ENCODE measurements at places on chromosomes 1 and 21.

DNA sequence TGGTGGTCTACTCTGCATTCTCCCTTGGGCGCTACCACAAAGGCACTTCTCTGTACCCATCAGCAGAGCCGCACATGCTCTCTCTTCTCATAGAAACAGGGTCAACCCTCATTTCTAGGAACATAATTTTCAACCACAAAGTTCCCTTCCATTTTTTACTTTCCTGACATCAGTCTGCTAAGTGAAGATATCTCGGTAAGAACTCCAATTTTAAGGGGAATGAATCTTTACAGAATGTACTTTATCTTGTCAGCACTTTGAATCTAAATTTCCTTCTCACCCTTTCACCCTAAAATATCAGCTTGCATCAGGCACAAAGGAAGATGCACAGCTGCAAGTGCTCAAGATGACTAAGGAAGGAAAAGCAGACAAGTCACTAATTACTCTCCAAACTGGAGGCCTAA lies 545.9 kb downstream of the SMYD3 start:
- DNase-seq: no peak

GRCh38 chr1:88200545-88200944 lies 483.5 kb upstream of the PKN2 start:
- no peak for DNase-seq

- no peak for DNase-seq
These were observed 46.1 kb upstream of the SLC30A1 start for GRCh38 chr1:211625040-211625439.

DNA sequence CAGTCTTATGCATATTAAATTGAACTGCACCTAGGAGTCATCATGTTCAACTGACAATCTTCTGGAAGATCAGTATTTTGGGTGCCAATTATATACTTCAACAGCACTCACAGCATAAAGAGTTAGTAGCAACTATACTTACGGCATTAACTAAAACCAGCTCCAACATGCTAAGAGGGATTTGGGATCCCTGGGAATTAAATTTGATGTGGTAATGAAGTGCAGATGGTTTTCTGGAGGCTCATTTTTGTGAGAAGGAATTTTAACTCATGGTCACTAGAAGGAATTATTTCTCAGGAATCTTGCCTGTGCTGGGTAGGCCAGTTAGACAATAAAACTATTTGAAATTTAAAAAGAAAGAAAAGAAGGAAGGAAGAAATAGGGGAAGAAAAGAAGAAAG lies 18.3 kb downstream of the IFI44 start:
- DNase-seq: no peak

DNA sequence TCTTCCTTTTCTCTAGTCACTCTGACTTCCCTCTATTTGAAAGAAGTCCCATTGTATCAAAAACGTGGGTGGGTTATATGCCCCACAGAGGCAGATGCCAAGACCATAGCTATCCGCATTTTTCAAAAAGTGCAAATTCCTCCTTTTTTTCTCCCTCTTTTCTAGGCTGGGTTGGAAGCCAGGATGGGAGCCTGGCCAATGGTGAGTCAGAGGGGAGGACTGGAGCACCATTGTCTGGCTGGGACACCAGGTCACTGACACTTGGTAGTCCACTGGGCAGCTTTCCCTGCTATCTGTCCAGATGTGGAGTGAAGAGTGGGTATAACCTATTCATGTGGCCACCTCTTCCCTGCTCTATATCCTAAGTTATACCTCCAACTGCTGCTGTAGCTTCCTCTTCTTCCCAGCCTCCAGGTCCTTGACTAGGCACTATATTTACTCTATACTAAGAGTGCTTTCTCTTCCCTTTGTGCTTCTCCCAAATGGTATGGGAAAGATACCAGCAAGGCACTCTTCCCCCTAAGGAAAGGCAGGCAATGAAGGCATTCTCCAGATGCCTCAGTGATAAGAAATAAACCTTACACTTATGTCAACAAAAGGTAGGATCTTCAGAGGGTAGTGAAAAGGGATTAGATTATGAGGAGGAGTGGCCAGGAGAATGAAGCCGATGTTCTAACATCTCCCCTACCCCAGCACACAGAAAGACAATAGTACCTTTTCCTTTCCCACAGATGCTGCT lies 12.9 kb downstream of the PI4KB start:
- DNase-seq: peak; percentile 55

DNA sequence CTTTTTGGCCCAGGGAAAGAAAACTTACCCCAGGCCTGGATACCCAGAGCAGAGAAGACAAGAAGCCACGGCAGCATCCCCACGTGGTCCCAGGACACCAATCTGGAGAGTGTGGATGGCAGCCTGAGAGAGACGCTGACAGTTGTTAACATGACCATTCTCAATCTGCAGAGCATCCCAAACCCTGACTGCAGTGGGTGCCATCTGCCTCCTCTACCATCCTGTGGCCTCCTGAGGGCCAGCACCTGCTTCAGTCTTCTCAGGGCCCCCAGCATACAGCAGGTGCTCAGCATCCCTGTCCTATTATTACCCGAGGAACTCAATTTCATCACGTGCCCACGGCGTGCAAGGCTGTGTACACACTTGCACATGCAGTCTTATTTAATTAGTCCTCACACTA lies 785 bp downstream of the PGLYRP4 start:
- DNase-seq: no peak

- no peak for DNase-seq
These were observed 134.6 kb upstream of the ADAMTS5 start for GRCh38 chr21:27101523-27101922.

- no peak for DNase-seq
These were observed 10.8 kb upstream of the ETS2 start for GRCh38 chr21:38794978-38795377.

DNA sequence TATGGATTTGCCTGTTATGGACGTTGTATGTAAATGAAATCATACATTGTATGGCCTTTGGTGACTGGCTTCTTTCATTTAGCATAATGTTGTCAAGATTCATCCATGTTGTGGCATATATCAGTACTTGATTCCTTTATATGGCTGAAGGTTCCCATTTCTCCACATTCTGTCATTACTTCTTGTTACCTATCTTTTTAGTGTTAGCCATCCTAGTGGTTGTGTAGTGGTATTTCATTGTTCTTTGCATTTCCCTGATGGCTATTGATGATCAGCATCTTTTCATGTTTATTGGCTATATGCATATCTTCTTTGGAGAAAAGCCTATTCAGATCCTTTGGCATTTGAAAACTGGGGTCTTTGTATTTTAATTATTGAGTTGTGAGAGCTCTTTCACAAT lies 39.8 kb upstream of the PODN start:
- no peak for DNase-seq

GRCh38 chr1:203300441-203301330 lies 4.6 kb upstream of the BTG2 start:
- DNase-seq: no peak

- no peak for DNase-seq
These were observed 45.5 kb downstream of the SNRPE start for GRCh38 chr1:203906932-203907331.

DNA sequence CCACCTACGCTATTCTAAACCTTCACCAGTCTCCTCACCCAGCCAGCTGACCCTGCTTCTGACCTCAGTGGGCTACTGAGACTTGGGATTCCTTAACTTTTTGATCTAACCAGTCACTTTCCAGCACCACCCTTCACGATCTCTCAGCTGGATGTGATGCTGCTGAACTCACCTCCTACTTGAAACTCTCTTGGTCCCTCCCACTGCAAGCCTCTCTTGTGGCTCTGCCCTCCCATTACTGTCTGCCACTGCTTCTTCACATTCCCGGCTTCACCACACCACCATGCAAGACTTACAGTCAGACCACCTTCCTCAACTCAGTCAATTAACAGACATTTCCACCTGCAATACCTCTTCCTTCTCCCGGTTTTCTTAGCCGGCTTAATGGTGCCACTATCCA lies 6.3 kb downstream of the TAF5L start:
- DNase-seq: no peak

GRCh38 chr1:185073725-185074124 lies 28.4 kb downstream of the RNF2 start:
- DNase-seq: no peak

GRCh38 chr1:41289196-41289595 lies 47.1 kb upstream of the SCMH1 start:
- no peak for DNase-seq

DNA sequence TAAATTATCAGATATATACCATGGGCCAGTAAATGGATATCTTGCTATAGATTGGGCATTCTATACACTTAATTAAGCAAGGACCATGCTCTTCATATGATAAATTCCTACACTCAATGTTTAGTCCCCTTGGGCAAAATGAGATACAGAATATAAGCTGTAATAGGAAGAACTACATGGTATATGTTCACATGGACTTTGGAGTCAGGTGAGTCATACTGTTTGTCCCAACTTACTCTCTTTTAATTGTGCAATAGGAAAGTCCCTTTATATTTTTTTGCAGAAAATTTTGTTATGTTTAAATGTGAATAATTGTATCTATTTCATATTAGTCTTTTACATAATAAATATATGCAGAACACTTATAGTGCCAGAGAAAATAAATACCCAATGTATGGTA lies 820.2 kb upstream of the ADAMTS5 start:
- no peak for DNase-seq

DNA sequence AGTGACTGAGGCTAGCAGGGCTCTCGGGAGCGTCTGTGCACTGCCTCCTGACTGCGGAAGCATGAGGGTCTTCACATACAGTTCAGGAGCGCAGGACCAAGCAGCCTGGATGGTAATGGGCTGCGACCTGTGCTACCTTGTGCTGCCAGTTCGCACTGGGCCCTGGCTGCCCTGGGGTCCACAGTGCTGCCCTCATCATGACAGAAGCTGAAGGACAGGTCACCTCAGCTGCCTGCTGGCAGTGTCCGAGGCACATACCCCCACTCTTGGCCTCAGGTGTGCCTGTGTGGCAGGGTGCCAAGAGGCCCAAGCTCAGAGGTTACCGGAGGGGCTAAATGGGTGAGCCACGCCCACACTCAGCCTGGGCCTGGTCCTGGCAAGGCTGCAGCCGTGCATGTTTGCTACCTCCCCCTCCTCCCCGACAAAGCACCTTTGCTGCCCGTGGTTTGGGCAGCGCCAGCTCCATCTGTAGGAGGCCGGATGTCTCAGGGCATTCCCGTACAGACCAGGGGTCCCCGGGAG lies 4.4 kb downstream of the JMJD4 start:
- no peak for DNase-seq

- DNase-seq: no peak
These were observed 233.1 kb downstream of the PAPPA2 start for GRCh38 chr1:176696109-176696508.

DNA sequence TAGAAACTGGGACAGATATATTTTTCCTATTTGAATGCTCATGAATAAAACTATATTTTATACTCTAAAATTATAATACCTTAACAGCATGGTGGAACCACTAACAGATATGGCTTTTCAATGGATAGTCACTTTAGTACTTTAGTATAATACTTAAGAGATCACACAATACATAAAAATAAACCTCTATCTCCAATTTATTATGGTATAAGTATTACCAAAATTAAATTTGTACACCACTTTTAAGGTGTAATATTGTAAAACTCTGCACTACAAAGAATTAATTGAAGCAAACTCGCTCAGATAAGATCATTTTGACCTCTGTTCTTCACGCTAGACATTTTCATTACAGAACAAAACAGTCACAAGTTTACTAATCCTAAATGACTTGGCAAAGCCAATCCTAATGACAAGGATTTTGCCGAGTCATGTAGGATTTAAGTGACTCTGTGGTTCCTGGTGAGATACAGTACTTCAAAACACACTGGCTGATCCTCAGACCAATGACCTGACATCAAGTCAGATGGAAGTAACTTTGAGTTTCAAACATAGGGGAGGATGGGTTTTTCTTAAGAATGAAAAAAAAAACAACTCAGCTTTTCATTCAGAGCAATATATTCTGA lies 200.6 kb downstream of the SMYD3 start:
- DNase-seq: no peak

DNA sequence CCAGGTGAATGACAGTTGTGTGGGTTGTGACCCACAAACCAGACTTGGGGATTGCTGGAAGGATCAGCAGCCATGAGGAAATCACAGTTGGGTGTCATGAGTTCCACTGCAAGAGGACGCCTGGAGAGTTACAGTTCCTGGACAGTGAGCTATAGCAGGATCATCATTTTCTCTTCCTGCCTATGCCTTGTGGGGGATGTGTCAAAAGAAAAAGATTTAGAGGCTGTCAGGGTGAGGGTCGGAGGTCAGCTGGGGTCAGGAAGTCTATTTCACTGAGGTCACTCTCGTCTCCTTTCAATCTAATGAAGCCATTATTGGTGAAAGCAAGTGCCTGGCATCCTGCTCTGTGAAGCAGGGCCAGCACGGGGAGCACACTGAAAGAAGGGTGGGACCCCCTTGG lies 7.0 kb upstream of the LIN28A start:
- DNase-seq: no peak

- no peak for DNase-seq
These were observed 312.9 kb downstream of the RRAGC start for GRCh38 chr1:38546636-38547035.

DNA sequence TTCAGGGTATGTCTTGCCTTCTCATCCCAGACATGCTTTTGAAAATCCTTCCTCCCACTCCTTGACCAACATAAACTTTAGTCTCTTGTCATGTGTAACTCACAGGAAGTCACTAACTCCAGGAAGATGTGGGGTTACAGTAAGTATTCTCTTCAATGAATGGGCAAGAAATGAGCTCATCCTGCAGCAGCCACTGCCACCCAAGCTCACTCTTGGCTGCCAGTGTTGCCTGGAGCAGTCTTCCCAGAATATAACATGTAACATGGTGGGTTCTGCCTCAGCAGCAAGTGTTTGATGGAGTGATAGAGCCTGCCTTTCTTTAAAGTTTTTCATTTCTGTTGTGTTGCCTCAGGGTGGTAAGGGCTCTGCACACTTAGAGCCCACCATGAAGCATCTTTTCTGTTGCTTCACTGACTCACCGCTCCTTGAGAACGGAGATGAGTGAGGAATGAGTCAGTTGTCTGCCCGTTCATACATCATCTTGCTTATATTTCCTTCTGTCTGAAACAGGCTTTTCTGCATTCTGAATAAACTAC lies 187.0 kb downstream of the TPR start:
- no peak for DNase-seq

DNA sequence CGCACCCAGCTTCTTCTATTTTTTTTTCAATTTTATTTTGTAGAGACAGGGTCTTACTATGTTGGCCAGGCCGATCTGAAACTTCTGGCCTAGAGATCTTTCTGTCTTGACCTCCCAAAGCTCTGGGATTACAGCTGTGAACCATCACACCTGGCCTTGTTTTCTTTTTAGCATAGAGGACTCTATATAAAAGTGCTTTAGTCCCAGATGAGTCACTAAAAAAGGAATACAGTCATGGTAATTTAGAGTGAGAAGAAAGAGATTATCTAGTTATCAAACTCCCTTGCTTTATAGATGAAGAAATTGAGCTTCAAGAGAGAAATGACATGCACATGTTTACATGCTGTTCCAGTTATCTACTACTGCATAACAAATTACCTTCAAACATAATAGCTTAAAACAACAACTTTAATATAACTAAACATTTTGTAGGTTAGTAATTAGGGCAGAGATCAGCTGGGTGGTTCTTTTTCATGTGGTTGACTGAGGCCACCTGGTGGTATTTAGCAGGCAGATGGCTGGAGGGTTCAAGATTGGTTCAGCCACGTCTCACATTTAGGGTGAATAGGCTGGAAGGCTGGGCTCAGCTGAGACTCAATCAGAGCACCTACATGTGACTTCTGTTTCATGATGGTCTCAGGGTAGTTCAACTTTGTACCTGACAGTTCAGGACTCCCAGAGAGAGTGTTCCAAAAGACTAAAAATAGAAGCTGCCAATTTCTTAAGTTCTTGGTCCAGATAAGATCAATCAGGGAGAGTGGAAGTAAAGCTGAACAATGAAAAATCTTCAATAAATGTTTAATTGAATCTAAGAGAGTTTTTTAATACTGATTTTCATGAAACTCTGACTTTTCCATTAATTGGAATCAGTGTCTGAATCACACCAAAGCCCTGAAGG lies 16.9 kb upstream of the MTF2 start:
- DNase-seq: no peak
